ENCODE measurements at places on chromosomes 11 and 22.

DNA sequence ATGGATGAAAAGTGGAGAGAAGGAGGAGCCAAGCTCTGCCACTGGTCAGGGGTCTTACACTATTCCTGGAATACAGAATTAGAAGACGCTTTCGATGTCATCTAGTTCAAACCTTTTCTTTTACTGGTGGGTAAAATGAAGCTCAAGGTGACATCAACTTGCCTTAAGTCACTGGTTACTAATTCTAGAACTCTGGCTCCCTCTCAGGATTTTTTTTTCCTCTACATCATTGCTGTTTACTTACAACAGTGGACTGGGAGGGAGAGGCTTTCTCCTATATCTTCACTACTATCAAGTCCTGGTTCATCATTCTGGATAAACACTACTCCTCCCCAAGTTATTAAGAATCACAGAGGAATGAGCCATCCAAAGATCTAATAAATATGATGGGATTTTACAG is 82.9 kb downstream of the ETS1 start:
- no peak for DNase-seq

DNA sequence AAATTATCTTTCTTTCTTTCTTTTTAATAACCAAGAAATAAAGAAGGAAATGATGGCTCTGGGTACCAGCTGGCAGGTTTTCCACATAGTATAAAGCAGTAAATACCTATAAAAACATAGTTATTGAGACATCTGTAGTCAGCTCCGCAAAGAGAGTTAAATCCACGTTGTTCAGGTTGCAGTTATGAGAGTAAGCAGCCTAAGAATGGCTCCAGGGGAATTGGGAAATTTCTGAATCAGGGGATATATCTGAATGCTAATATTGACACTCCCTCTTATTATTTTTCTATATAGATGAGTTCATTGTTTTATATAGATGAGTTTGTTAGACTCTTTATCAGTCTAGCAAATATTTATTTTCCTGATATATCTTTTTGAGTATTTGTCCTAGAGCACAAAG is 322.0 kb upstream of the LRRC4C start:
- no peak for DNase-seq

DNA sequence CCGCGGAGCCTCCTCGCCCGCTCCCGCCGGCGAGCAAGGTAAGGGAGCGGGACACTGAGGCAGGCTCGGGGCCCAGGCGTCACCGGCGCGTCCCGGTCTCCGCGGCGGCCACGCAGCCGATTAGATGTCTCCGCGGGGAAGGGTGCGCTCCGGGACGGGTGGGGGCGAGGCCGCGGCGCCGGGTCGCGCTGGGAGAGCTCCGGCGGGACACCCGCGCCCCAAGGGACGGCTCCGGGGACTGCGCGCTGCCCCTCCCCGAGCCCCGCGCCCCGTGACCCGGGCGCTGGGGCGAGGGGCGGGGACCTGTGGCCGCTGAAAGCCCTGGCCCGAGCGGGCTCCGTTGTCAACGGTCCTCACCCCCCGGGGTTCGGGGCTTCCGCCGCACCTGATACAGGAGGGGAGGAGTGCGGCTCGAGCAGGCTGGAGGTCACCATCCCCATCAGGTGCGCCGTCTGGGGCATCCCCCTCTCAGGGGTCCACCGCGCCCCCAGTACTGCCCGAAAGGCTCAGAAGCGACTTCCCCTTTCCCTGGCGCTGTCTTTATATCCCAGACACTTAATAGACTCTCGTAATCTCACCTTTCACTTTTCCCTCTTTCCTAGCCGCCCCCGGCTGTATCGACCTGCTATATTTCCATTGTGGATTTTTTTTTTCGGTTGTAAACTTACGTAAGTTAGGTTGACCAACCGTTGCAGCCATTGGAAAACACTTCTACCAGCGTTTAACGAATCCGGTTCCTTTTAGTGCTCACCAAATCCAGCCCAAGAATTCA is 573 bp downstream of the PPFIA1 start:
- DNase-seq = peak; percentile 75

DNA sequence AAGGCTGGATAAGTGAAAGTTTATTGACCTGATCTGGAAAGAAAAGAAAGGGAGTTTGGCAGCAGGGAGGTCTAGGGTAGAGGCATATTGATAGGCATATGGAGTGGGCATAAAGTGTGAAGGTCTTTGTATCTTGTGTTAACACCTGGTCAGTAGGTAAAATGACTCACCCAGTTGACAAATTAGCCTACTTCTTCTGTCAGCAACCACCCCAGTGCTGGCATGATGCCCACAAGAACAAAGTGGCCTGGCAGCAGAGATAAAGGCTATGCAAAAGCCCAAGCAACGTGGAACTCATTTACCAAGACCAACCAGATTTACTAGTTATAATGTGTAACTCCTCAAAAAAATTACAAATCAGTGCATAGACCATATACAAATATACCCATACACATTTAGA is 4.9 kb downstream of the OR10A3 start:
- no peak for DNase-seq

- no peak for DNase-seq
Measured at GRCh38 chr22:21857481-21857914, 9.9 kb downstream of the MAPK1 start.

- DNase-seq = no peak
Measured at GRCh38 chr11:8167796-8168195, 1.0 kb downstream of the RIC3 start.

- no peak for DNase-seq
Measured at GRCh38 chr11:119262668-119263351, 54.1 kb downstream of the MCAM start.

GRCh38 chr11:125157953-125158680 is 6.4 kb upstream of the PKNOX2 start:
- DNase-seq = no peak

GRCh38 chr11:35617687-35618496 is at the start of gene FJX1:
TSS of gene FJX1 (plus strand) at chr11:35618460. CDS start at chr11:35618637, 177 bp downstream.
- DNase-seq = peak; percentile 89

Measured in iPS-NIHi11 (cell line).